ENCODE measurements at places on chromosomes 16 and 17.

DNA sequence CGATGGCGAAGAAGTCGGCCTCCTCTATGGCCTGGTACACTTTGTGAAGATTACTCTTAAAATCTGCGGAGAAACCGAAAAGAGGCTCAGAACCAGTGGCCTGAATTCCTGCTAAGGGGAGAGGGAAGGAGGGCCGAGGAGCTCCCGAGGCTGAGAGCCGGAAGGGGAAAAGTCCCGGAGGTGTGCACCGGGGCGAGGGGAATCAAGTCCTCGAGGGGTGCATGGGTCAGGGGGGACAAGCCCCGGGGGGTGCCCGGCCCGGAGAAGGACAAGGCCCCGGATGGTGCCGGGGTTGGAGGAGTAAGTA is 495 bp downstream of the PARN start:
- no peak for DNase-seq

GRCh38 chr17:73166731-73167581 is 2.1 kb downstream of the SSTR2 start:
- DNase-seq, result peak; percentile 11

DNA sequence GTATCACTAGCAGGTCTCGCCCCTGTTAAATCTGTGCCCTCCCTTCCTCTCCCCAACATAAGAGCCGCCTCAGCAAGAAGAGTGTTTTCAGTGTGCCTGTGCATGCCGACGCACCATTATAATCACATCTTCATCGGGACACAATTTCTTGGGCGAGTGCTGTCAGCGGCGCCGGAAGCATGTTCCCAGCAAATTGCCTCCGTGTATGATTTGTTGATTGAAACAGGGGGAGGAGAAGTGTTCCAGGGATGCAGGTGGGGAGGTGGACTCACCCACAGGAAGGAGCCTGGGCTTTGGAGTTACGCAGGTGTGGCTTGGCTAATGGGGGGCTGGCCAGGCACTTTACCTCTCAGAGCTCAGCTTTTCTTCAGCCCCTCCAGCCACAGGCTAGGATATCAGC is 53.6 kb downstream of the SPACA3 start:
- DNase-seq, result no peak

- DNase-seq, result peak; percentile 67
These were observed 2.9 kb downstream of the UNC119 start for GRCh38 chr17:28549236-28550132.

DNA sequence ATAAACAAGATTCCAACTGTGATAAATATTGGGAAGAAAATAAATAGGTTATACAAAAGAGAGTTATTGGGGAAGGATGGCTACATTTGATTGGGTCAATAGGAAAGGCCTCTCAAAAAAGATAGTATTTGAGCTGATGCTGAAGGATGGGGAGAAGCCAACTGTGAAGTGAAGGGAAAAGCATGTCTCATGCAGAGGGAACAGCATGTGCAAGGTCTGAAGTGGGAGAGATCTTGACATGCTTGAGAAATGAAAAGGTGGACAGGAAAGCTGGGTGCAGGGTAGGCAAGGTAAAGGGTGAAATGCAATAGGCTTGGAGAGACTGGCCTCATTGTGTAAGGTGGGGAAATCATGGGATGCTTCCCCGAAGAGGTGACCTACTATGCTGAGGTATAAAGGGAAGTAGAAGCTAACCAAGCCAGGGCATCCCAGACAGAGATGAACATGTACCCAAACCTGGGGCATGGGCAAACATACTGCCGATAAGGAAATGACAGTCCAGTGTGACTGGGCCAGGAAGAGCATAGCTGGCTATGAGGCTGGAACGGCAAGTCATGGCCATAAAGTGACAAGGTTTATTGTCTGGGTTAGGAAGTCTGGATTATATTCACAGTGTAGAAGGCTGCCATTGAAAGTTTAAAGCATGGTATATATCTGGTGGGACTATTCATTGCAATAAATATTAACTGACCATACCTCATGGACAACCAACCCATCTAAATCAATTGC is 91.2 kb downstream of the TOX3 start:
- no peak for DNase-seq

DNA sequence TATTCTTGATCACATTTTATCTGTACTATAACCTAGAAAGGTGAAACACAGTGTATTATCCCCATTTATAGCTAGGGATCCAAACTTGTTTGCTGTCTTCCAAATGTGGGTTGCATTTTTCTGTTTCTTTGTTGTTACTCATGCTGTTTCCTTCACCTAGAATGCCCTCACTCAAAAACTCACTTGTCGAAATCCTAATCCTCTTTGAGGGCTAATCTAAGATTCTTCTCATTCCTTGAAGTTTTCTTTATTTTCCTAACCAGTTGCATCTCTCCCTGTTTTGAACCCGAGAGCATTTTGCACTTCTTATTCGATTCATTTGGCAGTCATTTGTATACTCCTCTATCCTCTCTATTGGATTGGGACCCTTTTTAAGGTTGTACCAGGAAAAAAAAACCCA is 9.6 kb downstream of the CALCOCO2 start:
- DNase-seq, result no peak

- no peak for DNase-seq
These were observed 215.3 kb downstream of the C16orf95 start for GRCh38 chr16:87101903-87102302.

GRCh38 chr17:57011491-57012015 is 33.6 kb downstream of the SCPEP1 start:
- no peak for DNase-seq

DNA sequence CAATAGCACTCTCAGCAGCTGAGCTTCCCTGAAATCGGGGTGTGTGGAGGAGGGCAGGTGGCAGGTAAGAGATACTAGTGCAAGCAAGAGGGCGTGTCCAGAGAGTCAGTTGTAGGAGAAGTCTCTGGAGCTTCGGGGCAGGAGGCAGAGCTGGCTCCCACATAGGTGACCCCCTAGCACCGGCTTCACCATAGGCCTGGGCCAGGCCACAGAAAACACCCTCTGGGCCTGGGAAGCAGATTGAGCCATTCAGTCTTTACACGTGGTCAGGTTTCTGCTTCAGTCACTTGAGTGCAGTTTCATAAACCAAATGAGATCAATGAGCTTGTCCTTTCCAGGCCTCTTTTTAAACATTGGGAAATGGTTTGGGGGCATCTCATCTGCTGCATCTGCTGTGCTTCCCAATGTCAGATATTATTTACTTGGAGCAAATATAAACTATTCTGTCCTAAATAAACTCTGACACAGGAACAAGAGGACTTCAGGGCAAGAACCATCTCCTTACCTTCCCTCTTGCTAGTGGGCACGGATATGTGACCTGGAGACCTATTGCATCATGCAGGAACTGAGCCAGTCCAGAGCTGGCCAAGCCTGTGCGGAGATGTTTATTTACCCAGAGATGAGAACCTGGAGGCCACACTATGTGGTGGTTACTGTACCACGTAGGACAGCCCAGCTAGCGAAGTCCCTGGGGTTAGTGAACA is 16.1 kb downstream of the CCR7 start:
- DNase-seq, result peak; percentile 20

DNA sequence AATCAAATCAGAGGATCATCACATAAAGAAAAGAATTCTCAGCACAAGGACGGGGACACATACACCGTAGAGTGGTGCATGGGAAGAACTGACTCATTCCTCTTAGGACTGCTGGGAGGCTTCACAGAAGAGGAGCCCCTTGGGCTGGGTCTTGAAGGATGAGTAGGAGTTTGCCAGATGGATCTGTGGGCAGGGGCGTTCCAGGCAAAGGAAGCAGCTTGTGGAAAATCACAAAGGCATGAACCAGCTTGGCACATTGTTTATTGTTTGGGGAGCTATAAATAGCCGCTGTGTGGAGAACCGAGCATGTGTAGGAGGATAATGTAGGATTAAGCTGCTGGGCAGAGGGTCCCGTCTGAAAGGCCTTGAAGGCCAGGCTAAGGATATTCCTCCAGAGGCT is 5.1 kb upstream of the SLC16A11 start:
- no peak for DNase-seq

- DNase-seq, result peak; percentile 8
These were observed 180.0 kb upstream of the CACNG3 start for GRCh38 chr16:24075931-24076716.

DNA sequence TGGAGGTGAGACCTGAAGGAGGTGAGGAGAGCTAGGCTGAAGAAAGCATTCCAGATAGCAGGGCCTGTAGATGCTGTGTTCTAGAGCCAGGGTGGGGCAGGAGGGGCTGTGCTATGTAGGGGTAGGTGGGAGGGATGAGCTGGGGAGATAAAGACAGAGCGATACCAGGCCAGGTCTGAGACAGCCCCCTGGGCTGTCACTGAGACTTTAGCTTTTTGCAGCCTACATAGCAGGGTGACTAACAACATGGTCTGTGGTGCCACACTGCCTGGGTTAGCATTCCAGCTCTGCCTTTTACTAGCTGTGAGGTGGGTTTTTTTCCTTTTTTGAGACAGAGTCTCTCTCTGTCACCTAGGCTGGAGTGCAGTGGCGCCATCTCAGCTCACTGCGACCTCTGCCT is 14.3 kb downstream of the NUP85 start:
- no peak for DNase-seq

DNA sequence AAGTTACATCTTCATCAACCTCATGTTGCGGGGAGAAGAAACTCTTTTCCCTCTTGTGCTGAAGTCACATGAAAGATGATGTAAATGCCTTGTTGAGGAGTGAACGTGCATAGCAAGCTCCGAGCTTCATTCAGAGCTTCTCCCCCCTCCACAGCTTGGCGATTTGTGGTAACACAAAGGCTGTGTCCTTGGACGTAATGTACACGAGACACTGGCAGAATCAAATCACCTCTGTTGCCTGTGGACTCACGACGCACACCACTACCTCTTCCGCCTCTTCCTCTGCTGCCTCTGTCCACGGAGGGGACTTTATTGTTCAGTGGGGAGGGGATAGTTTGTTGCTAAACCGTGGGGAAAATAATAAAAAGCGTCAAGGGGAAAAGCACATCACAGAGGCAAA is 54.9 kb upstream of the CHMP6 start:
- no peak for DNase-seq

GRCh38 chr17:65163990-65164495 is 26.9 kb downstream of the RGS9 start:
- DNase-seq, result peak; percentile 74

DNA sequence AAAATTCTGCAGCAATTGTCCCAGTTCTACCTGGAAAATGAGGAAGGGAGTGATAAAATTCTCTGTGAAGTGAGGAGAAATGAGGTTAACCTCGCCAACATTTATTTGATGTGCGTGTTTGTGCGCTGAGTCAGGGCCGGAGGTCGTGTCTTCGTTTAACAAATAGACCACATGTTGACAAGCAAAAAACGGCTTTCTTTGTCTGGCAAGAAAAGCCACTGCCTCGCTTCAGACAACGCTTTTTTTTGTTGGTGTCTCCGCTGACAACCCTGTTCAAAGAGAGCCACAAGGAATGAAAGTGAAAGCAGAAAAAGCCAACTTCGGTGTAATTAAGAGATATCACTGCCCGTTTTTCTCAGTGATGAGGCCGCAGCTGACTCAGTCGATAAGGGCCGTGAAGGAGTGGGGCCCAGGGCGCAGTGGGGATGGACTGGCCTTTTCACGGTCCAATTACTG is 510.6 kb downstream of the CDH13 start:
- DNase-seq, result peak; percentile 6

DNA sequence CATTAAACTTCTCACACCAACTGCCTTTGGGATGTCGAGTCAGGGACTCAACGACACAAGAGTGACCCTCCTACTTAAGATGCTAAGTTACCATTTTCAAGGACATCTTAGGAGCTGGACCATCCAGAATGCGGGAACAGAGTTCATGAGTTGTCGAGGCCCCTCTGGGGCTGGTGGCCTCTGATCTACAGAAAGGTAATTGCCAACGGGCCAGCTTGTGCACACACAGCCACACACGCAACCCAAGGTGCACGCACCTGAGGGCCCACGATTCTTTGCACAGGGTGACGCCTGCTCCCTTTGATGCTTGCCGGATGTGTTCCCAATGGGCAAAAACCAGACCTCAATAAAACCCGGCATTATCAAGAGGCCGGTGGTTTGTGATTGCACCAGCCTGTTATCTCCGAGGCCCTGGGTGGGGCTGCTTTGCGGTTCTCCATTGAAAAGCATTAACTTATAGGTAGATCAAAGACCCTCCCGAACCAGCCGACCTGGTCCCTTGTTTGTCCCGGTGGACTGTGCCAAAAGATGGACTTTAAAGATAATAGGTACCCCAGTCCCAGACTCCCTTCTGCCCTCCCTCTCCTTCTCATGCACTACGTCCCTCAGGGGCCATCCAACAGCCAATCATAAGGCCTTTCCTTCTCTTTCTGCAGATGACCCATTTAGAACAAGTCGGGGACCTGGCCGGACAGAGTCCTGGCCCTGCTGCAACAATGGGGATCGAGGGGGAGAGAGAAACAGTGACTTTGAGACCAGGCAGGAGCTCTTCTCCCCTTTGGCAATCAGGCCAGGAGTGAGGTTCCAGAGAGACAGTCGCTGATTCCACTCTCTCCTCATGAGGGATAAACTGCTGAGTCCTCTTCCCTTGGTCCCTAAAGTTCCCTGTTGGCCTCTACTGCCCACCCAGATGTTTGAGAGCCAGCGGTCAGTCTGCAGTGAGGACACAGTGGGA is 292.5 kb downstream of the SOX9 start:
- DNase-seq, result no peak

DNA sequence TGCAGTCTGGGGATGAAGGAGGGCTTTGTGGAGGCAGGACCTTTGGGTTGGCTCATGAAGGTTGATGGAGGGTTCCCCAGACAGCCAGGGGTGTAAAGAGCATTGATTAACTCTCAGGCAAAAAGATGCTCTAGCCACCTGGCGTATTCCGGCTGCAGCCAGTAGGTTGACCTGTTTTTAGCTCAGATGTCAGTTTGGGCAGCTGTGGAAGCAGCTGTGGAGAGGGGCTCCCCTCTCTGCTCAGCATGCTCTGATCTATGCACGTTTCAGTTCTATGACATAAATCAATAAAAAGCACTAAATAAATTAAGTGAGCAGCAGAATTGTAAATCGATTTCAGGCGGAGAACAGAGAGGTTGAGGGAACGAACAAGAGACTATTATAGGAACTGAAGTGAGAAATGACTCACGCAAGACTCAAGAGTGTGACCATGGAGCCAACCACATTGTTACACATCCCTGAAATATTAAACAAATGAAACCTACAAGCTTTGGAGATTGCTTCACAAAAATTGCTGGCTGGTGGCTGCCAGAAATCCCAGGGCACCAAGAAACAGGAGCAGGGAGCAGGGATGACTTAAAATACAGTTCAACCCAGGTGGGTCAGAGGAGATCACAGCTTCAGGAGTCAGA is 111.9 kb downstream of the GSG1L start:
- no peak for DNase-seq

DNA sequence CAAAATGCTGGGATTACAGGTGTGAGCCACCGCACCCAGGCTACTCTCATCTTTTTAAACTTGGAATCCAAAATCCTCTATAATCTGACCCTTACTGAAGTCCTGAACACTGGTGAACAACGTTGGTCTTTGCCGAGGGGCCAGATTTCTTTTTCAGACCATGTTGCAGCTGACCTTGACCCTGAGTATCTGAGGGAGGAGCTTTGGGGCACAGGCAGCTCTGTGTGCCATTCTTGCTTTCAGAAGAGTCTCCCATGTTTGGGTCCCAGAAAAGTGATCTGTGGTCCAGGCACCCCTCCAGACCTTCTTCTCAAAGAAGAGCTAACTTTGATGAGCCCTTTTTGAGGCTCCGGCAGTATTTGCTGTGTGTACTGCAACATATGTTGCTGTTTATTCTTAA is 50.4 kb downstream of the CENPV start:
- no peak for DNase-seq

Measured in T-helper 2 cell treated with Interferon-gamma antibody and Interleukin-4, amounts not matched to agents 5 μg/mL and 100 μg/mL, for 36 hours (primary cell).